ENCODE measurements at places on chromosomes 12 and 14.
A peak's percentile ranks its signal among the peaks of the same experiment; 100 is the strongest.

GRCh38 chr12:105226219-105226618, 9.8 kb downstream of the APPL2 start:
- DNase-seq = no peak

GRCh38 chr14:22002860-22003284, 329.3 kb upstream of the OR4E1 start:
- DNase-seq = no peak

GRCh38 chr14:26741711-26742212, 143.9 kb upstream of the NOVA1 start:
- DNase-seq = no peak

GRCh38 chr12:50014342-50014741, 11.0 kb downstream of the RACGAP1 start:
- DNase-seq = no peak

GRCh38 chr14:106287506-106287905, 761.1 kb downstream of the TMEM121 start:
- no peak for DNase-seq

- no peak for DNase-seq
These were observed 74.9 kb upstream of the ATP2B1 start for GRCh38 chr12:89783359-89784060.

DNA sequence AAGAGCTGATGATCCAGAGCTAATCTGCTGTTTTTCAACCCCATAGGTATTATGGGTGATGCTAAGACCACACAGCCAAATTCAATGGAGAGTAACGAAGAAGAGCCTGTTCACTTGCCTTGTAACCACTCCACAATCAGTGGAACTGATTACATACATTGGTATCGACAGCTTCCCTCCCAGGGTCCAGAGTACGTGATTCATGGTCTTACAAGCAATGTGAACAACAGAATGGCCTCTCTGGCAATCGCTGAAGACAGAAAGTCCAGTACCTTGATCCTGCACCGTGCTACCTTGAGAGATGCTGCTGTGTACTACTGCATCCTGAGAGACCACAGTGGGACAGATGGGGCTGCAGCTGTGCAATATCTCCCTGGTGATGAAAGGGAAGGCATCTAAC, 386.0 kb downstream of the DAD1 start:
- no peak for DNase-seq

DNA sequence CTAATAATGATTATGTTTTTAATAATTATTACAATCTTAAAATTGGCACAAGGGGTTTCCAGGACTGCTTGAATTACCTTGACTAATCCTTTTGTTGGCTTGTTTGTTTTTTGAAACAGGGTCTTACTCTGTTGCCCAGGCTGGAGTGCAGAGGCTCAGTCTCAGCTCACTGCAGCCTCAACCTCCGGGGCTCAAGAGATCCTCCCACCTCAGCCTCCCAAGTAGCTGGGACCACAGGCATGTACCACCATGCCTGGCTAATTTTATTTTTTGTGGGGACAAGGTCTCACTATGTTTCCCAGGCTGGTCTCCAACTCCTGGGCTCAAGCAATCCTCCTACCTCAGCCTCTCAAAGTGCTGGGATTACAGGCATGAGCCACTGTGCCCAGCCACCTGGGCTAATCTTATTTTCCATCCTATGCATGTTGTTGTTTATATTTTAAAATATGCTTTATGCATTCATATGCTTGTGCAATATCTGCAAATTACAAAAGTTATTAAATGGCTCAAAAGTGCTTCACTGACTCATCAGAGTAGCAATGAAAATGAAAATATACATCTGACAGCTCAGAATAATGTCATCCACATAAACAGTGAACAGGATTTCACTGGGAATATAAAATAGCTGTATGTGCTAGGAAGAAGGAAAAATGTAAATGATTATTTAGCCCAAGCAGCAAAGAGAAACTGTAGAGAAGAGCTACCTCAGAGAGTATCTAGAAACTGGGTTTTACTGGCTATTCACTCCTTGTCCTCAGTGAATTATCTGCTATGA, 24.8 kb upstream of the PLEKHG6 start:
- DNase-seq = no peak

DNA sequence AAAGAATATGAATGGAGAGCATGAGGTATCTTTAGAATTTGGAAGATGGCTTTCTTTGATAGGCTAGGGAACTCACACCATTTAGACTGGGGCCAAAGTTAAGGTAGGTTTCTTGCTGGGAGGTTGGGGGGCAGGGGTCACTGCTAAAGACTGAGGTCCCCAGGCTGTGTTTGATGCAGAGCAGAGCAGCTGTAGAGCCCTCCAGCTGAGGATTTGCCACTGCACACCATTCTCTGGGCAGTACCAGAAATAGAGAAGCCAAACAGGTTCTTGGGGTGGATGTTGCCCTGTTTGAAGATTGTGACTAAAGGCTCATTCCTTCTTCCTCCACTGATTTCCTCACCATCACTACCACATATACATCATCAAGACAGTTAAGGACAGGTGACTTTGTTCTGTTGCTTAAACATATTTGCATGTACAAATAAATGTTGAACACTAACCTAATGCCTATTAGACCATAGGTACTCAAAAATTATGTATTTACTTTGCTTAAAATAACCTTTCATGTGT, 7.9 kb downstream of the NTF3 start:
- no peak for DNase-seq

GRCh38 chr12:128702371-128702770, 121.4 kb downstream of the SLC15A4 start:
- DNase-seq = no peak

DNA sequence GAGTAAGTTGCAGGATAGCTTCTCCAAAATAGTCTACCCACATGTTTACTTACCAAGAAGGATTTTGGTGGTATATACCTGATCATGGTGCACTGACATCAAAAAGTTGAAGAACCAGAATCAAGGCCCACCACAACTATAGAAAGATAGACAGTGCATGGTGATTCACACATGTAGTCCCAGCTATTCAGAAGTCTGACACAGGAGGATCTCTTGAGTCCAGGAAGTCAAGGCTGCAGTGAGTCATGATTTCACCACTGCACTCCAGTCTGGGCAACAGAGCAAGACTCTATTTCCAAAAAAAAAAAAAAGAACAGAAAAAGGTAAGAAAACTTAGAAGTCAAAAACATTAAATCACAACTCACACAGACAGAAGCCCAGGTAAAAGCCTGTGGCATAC, 422.2 kb upstream of the FOXG1 start:
- DNase-seq = no peak

DNA sequence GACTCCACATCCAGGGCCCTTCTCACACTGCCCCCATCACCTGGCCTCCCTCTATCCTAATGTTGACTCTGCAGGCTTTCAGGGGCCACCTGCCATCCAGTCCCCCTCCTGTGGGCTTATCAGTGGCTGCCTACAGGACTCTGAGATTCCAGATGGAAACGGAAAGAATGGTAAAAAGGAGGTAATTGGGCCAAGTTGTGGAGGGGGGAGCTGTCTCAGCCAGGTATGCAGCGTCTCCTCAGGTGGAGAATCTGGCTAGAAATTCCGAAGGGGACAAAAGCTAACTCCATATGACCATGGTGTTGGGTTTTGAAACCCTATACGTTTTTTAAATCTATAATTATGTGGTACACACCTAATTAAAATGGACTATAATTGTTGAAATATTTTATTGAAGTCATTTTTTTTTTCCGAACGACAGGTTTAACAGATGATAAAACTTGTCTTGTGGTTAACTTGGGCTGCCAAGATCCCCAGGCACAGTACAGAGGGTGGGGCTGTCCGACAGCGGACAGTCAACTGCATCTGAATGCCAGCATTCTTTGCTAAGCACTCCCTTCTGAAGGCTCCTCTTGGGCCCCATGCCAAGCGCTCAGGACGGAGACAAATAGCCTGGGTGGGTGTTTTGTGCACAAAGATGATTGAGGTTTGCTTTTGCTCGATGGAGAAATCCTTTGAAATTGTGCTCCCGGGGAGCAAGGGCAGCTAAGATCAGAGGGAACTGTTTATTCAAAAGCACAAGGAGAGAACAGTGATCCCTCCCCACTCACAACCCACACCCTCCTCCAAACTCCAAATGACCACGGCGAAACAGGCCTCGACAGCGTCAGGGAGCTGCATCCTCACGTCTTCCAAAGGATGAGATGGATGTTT, 365.6 kb downstream of the BCL11B start:
- DNase-seq = no peak

GRCh38 chr14:56815745-56816144, 5.5 kb upstream of the OTX2 start:
- no peak for DNase-seq

GRCh38 chr14:63524537-63525155, 18.5 kb downstream of the PPP2R5E start:
- peak; percentile 45 for DNase-seq

- no peak for DNase-seq
These were observed 64.1 kb upstream of the EGLN3 start for GRCh38 chr14:34014936-34015335.

DNA sequence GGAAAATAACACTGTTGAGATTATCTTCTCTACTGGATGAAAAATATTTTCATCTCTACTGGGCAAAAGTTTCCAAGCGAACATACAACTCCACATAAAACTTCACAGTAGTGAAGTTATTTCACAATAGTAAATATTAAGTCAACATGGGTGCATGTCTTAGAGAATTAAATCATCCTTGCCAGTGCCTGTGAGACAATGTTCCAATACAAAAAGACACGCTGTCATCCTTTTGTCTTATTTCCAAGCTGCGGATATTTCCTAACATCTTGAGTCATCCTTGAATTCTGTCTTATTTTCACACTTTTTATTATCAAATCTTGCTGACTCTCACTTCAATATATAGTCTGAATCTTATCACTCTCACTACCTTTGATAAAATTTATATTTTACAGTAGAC, 142.9 kb upstream of the KITLG start:
- no peak for DNase-seq

DNA sequence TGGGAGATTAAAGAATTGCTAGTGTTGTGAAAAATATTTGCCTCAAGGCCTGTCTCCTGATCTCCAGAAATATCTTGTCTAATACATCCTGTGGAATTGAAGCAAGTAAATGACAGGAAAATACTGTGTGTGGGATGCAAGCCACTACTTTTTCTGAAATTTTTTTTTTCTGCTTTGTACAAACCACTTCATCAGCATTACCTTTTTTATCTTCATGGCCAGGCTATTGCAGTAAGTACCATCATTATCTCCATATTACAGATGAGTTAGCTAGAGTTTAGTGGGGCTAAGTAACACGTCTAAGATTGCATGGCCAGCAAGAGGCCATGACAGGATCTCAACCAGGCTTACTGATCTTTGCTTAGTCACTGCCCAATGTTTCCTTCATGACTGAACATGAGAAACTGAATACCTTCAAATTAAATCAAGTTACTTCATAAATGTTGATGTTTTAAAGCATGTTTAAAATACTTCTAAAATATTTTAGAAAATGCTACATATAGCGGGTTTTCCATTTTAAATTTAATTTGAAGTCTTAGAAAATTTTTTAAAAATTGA, 273.7 kb downstream of the SLC6A15 start:
- no peak for DNase-seq

- no peak for DNase-seq
These were observed 76.7 kb downstream of the NKX2-1 start for GRCh38 chr14:36443374-36443773.

- no peak for DNase-seq
These were observed 44.0 kb downstream of the KCNK13 start for GRCh38 chr14:90105756-90106155.

- no peak for DNase-seq
These were observed 220.3 kb downstream of the FBXL14 start for GRCh38 chr12:1373901-1374735.

Measured in GM12878 (cell line).